T-helper 22 cell (primary cell): ENCODE measurements at places on chromosomes 4 and X.

- no peak for DNase-seq
Measured at GRCh38 chr4:140351093-140352075, 22.1 kb upstream of the SCOC start.

DNA sequence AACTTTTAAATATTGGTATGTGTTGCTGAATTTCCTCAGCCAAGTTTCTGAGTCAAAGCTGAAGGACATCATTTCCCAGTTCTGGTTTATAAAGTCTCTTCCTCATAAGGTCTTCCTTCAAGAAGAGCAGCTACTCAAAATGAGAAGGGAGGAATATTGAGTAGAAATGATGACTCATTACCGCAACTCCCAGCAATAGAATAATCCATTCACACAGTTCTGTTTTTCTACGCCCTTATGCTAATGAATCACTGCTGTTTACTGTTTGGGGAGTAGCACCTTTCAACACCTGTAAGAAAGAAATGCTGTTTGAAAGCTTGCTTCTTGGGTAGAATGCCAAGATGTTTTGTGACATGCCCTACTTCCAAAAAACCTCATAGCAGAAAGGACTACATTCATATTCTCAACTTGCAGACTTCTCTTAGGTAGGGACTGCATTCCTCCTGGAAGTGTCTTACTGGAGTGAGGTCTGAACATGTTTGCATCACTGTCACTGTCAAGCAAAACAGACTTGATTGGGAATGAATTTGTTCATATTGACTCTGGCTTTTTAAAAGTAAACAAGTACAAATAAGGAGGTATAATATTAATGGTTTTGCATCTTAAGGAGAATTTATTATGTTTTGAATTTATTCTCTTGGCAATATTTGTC, 147.2 kb upstream of the BANK1 start:
- no peak for DNase-seq

DNA sequence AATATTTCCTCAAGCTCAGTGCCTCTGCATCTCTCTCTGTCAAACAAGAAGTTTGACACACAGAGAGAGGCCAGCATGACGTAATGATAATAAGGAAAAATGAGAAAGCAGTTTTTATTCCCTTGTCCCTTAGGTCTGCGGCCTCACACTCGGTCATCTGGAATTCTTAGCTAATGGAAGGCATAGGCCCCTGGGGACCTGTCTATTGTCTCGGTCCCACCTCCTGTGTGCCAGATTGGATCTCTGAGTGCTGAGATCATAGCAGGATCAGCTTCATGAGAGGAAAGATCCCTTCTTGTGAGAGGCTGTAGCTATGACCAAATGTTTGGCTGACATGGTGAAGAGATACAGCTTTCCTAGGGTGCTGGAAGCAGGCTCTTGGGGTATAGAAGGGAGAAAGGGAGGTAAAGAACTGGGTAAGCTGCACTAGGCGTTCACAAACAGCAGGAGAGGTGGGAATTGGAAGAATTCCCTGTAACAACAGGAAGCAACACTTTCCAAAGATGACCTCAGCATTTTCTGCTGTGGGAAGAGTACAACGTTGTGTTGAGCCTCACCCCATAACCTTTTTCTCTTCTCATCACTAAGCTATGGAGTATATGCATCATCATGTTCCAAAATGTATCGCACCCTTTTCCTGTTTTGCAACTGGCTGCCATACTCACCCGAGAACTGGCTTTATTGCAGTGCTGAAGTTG, 20.2 kb downstream of the TMEM31 start:
- DNase-seq: no peak

DNA sequence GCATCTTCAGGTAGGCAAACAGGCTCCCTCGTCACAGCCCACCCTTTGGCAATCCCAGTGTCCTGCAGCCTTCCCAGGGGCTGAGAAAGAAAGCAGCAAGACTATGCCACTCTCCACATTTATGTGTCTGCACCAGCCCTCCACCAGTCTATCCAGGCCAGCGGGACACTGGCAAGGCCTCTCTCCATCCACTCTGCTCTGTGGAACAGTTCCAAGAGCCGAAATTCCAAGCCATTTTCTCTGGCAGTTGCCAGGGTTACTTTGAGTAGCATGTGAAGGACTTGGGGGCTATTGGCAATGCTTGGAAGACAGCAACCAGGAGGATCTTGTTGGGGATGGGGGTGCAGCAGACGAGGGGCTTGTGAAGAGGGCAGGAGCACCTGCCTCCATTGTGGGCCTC, 52.1 kb downstream of the TSC22D3 start:
- no peak for DNase-seq

- no peak for DNase-seq
Measured at GRCh38 chr4:157564771-157565170, 344.2 kb downstream of the GRIA2 start.

GRCh38 chr4:135941671-135942070, 1590.6 kb downstream of the PCDH18 start:
- no peak for DNase-seq

DNA sequence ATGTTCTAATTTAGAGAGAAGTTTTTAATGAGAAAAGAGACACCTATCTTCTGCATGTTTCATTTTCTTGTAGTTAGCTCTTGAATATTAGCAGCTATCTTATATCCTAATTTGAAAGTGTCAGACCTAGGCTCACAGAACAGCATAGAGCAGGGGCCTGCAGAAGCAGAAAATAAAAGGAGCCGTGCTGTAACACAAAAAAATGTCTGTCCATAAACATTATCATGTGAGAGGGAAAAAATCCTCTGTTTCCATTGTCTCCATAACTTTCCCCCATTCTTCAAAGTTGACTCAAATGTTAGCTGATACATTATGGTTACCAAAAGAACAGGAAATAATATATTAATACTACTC, 329.2 kb upstream of the EPHA5 start:
- DNase-seq: no peak

GRCh38 chr4:145882604-145883003, 56.0 kb downstream of the ZNF827 start:
- no peak for DNase-seq

GRCh38 chrX:41047878-41048534, 37.2 kb upstream of the USP9X start:
- DNase-seq: no peak

DNA sequence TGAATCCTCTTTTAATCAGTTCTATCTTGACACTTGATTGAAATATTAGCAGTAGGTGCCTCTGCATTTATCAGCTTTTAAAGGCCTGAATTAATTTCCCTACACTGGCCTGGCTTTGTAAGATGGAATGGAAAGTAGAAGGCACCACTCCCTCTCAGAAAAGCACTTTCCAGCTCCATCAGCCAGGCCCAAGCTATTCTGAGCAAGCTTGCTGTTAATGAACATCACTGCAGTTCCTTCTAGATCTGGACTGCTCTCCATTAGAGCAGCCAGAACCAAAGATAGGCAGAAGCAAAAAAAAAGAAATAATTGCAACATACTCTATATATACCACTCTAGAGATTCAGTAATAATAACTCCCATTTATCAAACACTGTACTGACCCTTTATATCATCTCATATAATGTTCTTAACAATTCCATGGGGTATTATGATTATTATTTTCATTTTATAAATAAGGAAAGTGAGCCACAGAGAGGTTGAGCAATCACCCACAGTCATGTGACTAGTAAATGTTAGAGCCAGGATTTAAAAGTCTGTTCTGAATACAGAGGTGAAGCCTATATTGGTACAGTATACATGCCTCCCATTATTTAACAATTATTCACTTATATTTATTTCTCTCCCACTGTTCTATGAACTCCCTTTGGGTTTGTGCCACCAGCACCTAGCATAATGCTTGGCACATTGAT, 39.4 kb upstream of the GPC3 start:
- DNase-seq: no peak

- DNase-seq: no peak
Measured at GRCh38 chrX:124342174-124342867, 4.0 kb upstream of the SH2D1A start.

DNA sequence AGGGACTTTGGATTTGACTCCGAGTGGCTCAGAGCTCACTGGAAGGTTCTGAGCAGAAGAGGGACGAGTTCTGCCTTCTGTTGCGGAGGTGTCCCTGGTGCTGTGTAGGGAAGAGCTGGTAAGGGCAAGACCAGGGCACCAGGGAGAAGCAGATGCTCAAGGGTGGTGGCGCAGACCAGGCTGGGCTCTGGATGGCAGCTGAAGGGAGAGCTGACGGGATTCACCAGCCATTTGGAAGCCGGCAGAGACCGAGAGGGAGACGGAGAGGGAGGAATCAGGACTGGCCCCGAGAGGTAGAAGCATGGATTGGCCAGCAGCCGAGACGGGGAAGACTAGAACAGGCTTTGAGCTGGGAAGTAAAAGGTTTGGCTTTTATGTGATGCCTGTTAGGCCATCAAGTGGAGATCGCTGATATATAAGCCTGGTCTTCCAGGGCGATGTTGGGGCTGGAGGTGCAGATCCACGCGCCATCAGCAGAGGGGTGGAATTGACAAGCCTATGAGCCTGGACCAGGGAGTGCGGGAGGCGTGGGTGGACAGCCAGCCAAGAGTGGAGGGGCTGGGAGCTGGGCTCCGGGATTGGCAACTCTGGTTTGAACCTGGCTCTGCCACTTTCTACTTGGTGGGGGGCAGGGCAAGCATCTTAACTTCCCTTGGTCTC, 43.4 kb downstream of the ADRA2C start:
- DNase-seq: no peak

DNA sequence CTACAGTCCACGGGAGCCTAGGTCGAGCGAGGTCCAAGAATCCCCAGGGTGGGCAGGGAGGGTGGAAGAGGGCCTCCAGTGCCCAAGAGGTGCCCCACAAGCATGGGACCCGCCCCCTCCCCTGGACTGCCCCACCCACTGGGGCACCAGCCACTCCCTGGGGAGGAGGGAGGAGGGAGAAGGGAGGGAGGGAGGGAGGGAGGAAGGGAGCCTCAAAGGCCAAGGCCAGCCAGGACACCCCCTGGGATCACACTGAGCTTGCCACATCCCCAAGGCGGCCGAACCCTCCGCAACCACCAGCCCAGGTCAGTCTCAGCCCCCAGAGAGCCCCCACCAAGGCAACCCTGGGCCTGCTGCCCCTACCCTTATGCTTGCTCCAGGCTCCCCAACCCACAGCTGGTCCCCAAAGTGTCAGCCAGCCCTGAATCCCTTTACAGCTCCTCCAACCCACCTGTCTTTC, at the start of gene GATA1:
Gene GATA1, plus strand, starts transcription at position 250 of the 460 bp plus-strand sequence. CDS start 4,520 bp downstream, outside the sequence.
- no peak for DNase-seq

DNA sequence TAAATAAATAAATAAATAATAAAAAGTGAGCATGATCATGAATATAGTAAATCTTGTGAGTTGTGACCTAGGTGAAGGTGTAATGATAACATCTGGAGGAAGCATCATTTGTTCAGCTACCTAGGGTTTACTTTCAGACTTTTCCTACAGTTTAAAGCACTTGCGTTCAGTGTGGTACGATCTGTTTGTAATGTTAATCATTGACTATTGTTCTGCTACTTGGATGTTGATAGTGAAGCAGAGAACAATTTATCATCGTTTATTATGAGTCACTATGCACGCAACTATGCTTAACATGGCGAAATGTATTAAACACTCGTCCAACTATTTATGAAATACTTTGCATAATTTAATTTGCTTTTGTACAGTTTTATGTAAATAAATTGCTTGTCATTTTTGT, 426.2 kb downstream of the PCDH7 start:
- DNase-seq: no peak

DNA sequence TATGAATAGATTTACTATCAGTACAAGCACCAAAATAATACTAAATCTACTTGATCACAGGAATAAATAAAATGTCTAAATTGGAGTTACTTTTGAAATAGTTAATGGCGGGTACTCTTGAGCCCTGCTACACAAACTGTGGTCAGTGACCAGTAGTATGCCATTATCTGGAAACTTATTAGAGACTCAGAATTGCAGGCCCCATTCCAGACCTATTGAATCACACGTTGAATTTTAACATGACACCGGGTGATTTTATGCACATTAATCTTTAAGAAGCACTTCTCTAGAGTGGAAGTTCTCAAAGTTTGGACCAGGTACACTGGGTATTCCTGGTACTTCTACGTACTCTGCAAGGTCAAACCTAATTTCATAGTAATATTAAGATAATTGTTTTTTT, 660.0 kb upstream of the POU3F4 start:
- no peak for DNase-seq

- DNase-seq: no peak
Measured at GRCh38 chr4:120922381-120923206, at the start of gene PRDM5. PRDM5 (minus strand) TSS chr4:120922726; CDS start chr4:120922608, 118 bp downstream.

DNA sequence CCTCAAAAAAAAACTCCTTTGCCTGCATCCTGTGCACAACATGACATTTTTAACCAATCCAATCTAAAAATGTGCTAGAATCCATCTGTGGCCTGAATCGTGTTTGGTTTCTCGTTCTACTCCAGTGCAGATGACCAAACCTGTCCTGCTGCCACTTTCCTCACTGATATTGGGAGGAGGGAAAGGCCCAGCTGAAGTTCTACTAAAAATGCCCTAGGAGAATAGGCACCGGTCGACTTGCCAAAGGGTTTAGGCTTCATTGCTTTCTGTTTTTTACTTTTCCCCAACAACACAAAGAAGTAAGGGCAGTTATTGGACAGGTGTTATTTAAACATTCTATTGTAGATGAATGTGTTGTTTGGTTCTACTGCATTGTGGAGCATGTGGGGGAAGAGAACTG, 7.8 kb upstream of the FHDC1 start:
- no peak for DNase-seq

DNA sequence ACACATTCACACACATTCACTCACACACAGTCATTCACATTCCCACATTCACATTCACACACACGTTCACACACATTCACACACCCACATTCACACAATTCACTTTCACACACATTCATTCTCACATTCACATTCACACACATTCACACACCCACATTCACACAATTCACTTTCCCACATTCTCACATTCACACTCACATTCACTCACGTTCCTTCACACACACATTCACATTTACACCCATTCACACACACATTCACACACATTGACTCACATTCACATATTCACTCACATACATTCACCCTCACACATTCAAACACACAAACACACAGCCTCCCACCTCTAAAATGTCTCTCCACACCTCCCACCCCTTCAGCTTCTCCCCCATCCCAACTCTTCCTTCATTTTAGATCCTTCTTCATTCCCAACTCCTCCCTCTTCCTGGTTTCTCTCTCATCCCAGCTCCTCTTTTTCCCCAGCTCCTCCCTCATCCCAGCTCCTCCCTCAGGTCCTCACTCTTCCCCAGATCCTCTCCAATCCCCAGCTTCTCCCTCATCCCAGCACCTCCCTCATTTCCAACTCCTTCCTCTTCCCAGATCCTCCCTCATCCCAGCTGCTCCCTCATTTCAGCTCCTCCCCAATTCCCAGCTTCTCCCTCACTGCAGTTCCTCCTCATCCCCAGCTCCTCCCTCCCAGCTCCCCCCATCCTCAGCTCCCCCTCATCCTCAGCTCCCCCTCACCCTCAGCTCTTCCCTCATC, 111.0 kb downstream of the FAM53A start:
- DNase-seq: no peak

DNA sequence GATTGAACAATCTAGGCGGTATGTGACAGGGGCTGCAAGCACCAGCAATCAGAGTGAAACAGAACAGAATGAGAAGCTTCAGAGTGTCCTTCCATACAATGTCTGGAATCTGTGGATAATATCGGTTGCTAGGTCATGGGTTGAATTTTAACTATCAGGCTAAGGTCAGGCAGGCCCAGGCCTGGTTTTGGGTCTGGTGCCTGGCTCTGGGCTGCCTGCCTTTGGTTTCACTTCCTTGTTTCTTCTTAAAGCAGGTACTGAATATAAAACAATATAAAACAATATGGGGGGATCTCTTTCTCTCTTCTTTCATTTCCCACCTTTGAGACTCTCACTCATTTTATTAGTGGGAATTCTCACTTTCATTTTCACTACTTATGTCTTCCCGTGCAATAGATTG, 962.0 kb downstream of the CCSER1 start:
- DNase-seq: no peak

GRCh38 chrX:13754765-13755164, 20.2 kb downstream of the OFD1 start:
- DNase-seq: no peak
